NCI-H1092 treated with DMSO at 0.1 percent for 48 hours (cell line): ENCODE measurements at places on chromosomes 12 and 14.

DNA sequence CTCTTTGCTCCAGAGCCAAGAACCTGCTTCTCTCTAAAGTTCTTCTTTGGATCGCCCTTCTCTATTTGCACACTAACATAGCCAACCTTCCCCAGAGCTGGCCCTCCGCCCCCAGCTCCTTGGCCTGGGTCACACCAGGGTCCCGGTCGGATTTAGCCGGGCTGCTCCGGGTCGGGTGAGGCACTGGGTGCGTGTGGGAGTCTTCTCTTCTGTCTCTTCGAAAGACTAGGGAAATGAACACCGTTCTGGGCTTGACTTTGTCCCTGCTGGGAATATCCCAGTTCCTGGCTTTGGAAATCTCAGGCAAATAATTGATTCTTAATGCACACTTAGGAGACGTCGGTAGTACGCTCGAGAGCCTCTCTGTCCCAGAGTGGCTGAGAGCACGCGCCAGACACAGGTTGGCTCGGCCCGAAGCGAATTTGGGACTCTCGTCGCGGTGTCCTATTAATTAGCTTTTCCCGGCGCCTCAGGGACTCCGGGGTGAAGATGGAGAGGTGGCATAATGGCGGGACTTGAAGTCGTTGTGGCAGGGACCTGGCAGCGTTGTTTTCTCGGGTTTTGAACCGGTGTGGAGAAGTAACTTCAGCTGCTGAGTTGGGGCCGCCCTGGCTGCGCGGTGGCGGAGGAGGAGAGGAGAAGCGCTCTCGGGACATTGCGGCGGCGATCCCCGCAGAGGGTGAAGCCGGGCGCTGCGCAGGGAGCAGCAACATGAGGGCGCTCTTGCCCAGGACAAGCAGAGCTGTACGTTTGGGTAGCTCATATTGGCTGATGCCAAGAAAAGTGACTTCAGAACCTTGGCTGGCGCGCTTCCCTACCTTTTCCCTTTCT is 7.5 kb downstream of the FOXG1 start:
- DNase-seq = peak; percentile 97

GRCh38 chr14:91835920-91836843 is 31.2 kb downstream of the TC2N start:
- peak; percentile 14 for DNase-seq

DNA sequence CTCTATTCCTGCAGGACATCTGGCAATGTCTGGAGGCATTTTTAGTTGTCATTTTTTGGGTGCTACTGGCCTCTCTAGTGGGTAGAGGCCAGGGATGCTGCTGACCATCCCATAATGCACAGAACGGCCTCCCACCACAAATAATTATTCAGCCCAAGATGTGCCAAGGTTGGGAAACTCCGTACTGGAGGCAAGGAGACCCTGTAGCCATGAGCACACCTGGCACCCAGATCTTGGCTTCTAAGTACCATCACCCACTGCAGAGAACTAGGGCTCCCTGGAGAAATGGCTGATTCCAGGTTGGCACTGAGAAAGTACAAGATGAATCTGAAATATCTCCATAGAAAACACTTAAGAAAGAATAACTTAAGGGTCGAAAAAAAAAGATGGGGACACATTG is 81.7 kb downstream of the RBM19 start:
- no peak for DNase-seq

DNA sequence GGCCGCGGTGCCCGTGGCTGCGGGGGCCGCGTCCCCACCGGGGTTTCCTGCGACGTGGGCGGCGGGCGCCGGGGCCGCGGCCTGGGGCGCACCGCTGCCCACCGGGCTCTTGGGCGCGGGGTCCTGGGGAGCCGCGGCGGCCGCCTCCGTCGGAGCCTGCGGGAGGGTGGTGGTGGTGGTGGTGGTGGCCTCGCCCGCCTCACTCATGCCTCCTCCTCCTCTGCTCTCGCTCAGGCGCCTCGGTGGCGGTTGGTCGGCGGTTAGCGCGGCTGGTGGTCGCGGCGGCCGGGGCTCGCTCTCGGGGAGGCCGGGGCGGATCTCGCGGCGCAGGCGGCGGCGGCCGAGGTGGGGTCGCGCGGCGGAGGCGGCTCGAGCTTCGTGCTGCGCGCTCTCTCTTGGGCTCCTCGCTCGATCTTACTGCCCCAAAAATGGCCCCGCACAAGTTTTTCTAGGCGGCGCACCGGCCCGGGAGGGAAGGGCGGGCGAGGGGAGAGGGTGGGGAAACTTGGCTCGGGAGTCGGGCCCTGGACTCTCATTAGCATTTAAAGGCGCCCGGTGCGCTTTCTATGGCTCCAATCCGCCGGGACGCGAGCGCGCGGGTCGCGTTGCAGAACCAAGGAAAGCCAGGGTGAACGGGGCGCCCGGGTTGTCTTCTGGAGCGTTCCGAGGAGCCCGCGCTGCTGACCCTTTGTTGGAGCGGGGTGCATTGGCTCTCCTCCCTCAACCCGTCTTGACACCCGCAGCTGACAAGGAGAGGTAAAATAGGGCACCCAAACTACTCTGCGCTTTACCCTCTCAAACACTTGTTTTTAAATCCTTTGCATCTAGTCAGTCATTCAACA is at the start of gene YBX3:
Gene YBX3, minus strand, starts transcription at position 419 of the 842 bp plus-strand sequence. Its CDS starts 212 bp downstream, at position 207.
- DNase-seq = no peak

GRCh38 chr14:36973806-36974442 is 198.5 kb downstream of the SLC25A21 start:
- DNase-seq = no peak

GRCh38 chr14:64825006-64825405 is 54.7 kb downstream of the SPTB start:
- no peak for DNase-seq

GRCh38 chr12:112182499-112182898 is 57.1 kb downstream of the TRAFD1 start:
- peak; percentile 54 for DNase-seq

DNA sequence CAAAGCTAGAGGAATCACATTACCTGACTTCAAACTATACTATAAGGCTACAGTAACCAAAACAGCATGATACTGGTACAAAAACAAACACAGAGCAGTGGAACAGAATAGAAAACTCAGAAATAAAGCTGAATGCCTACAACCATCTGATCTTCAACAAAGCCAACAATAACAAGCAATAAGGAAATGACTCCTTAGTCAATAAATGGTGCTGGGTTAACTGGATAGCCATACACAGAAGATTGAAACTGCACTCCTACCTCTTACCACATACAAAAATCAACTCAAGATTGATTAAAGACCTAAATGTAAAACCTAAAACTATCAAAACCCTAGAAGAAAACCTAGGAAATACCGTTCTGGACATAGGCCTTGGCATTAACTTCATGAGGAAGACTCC is 182.6 kb upstream of the CNOT2 start:
- no peak for DNase-seq

- DNase-seq = no peak
Observed at GRCh38 chr14:101960225-101960624, 4.1 kb upstream of the DYNC1H1 start.

DNA sequence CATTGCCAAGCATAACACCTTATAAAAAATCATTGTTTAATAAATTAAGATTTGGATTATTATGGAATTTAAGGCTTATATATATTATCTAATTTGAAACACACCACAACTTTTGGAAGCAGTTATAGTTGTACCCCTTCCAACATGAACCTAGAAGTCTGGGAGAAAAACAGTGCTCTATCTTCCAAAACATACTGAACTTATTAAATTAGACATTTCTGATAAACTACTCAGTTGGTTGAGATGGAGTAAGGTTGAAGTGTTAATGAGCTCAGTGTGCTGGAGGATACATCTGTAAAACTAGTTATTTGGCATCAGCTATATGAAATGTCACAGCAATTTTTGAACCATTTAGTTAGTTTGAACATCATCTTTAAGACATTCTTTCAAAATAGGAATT is 227.4 kb downstream of the ALX1 start:
- no peak for DNase-seq

DNA sequence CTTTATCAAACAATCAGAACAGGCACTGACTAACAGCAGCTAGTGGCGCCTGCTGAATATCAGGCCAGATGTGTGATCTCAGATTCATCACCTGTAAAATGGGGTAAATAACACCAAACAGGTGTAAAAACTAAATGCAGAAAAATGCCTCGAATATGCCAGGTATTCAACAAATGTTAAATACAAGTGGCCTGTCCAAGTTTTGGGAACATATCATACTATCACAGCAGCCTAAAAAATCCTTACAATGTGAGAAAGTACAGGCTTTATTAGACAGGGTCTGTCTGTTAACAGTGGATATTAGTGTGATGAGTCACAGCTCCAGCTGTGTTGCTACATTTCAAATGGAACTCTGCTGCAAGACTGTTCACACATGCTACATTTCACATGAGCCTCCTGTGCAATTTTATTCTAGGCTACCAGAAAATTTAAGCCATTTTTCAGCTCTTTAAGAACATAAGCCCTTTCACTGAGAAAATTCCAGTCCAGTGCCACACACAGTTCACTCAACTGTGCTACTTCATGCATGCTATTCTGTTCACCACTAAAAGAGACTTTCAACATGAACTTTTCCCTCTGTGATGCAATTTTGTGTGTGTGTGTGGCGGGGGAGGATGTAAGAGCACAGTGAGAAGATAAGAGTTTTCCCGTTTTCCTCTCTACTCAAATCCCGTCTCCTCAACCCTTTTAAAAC is 56.7 kb downstream of the MSRB3 start:
- DNase-seq = no peak

DNA sequence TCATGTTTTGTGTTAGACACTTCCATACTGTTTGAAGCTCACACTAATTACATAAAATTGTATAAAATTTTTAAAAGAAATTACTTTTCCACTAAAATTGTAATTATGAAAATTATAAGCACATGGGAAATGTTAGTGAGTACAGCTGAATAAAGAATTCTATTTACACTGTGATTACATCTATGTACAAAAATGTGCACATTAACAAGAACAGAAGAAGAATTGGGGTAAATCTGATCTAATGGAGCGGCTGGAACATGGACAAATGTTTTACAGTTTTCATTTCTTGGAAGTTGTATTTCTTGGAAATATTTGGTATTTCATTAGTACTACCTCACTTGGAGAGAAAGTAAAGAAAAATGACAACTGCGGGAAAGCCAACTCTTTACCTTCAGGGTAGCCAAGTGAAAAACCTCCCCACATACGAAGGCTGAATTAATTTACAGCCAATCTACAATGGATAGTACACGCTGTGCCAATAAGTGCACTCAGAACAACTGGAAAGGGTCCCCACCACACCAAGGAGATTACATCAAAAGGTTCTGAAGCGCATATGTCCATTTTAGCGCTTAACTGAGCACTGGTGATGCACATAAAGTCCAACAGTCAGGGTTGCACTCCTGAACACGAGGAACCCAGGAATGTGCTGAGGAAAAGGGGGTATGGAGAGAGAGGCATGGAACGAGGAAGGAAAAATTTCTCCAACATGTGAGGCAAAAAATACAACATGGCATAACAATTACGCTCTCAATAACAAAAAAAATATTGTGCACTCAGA is 17.5 kb downstream of the MED13L start:
- DNase-seq = no peak

DNA sequence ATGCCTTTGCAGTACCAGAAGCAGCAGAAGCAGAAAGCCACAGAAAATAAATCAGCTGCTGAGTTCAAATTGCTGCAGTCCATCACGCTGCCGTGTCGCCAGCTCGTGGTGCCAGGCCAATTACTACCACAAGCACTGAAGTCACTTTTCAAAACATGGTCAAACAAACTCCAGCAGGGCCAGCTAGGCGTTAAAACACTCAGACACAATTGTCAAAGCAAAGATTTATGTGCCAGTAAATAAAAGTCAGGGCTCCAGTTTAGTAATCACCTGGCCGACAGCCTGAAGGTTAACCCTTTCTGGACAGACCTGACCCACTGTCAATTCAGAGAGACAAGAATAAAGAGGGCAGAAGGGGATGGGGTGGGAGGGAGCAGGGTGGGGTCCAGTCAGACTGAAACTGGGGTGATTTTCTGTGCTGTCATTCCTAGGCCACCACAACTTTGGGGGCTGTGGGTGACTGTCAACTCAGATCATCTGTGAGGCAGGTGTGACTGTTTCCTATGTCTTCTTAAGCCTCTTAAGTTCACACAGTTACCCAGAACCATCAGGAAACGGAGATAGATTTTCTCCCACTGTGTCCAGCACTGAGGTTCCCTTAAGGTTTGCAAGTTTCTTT is 109.8 kb upstream of the FUT8 start:
- peak; percentile 35 for DNase-seq
